ENCODE measurements at places on chromosomes 4 and X. TPM values are rescaled to one million over a fixed set of nuclear protein-coding genes. Genes with fewer than 3 reads are reported as not detected.

The SULT1B1 gene
- 1.8 TPM for total RNA-seq

The TCEAL4 gene
- 37.1 TPM for total RNA-seq

- no peak for DNase-seq
Measured at GRCh38 chrX:127037159-127037558, 217.6 kb downstream of the PRR32 start.

The MAGEE2 gene
- not detected for total RNA-seq

The AFF2 gene
- total RNA-seq = 5.9 TPM

DNA sequence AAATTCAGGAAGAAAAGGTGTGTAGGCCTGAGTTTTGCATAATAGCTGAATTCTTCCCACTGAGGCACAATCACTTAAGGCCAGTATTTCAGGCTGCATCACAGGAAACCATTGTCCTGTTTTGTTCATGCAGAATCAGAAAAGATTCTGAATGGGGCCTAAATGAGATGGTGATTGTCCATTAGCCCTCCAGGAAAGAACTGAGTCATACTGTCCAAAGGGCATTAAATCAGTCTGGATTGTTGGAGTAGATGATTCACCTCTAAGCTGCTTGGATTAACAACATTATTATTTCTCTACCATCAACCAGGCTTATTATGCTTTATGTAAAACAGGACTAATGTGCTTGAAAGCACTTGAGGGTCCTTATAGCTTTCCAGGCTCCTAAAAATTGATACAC lies 36.2 kb downstream of the CT47B1 start:
- no peak for DNase-seq

GRCh38 chr4:139511320-139511719 lies 44.7 kb downstream of the SETD7 start:
- no peak for DNase-seq

DNA sequence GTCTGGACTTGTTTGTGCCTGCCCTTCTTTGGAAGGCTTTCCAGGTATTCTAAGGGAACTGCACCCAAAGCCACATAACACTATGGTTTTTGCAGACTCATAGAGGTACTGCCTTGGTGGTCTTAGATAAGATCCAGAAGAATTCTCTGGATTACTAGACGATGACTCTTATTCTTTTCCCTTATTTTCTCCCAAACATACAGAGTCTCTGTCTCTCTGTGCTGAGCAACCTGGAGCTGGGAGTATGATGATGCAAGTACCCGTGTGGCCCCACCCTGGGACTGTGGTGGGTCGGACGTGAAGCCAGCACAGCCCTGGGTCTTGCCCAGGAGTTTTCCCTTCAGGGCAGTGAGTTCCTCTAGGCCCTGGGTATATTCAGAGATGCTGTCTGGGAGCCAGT lies 1342.4 kb upstream of the TENM3 start:
- no peak for DNase-seq

DNA sequence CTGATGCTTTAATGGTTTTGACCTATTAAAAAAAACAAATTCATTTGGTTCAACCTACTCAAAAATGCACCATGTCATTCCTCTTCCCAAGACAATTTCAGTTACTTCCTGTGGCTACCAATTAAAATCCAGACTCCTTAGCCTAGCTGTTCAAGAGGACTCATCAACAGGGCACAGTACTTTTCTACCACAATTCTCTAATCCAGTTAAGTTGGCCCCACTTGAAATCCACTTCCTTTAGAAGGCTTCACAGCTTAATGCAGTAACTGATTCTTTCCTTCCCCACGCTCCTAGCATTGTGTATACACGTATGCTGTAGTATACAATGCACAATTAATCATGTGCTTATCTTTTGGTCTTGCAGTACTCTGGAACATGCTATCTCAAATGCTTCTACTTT lies 129.8 kb downstream of the UGT8 start:
- DNase-seq = no peak

DNA sequence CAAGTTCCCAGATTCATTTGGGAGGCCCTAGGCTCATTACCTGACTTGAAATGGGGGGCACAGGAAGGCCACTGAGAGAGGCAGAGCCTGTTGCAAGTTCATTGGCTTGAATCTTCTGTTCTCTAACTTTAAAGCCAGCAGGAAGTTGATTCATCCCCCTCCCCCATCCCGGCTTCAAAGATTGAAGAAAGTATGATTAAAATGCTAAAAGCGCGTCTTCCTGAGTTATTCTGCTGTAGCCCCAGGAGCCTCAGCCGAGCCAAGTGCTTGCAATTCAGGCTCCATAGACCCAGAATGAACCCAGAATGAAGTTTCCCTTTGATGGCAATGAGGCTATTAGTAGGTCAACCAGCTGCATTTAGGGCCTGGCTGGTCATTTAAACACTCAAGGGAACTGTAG lies 14.7 kb downstream of the CHST7 start:
- DNase-seq = peak; percentile 38

- DNase-seq = no peak
Measured at GRCh38 chr4:81634165-81634564, 162.5 kb upstream of the RASGEF1B start.

The ADH6 gene
- total RNA-seq = 2.1 TPM

The MAPK10 gene
- total RNA-seq = 18.3 TPM

GRCh38 chr4:107125496-107125895 lies 89.4 kb upstream of the DKK2 start:
- DNase-seq = no peak

DNA sequence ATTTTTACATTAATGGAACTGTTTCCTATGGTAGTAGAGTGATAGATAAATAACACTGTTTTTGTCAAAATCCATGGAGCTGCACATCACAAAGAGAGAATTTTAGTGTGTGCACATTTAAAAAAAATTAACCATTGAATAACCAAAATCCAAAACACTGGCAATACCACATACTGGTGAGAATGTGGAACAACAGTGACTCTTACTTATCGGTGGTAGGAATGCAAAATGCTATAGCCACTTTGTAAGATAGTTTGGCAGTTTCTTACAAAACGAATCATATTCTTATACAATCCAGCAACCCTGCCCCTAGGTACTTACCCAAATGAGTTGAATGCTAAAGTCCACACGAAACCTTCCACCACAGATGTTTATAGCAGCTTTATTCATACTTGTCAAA lies 229.6 kb upstream of the GPR101 start:
- no peak for DNase-seq

GRCh38 chr4:106764774-106765173 lies 271.3 kb downstream of the DKK2 start:
- no peak for DNase-seq

- DNase-seq = no peak
Measured at GRCh38 chrX:153686711-153687110, 1.0 kb upstream of the SLC6A8 start.

Measured in skin of body (tissue), 3 donors.